ENCODE measurements at places on chromosomes 2 and 18.

DNA sequence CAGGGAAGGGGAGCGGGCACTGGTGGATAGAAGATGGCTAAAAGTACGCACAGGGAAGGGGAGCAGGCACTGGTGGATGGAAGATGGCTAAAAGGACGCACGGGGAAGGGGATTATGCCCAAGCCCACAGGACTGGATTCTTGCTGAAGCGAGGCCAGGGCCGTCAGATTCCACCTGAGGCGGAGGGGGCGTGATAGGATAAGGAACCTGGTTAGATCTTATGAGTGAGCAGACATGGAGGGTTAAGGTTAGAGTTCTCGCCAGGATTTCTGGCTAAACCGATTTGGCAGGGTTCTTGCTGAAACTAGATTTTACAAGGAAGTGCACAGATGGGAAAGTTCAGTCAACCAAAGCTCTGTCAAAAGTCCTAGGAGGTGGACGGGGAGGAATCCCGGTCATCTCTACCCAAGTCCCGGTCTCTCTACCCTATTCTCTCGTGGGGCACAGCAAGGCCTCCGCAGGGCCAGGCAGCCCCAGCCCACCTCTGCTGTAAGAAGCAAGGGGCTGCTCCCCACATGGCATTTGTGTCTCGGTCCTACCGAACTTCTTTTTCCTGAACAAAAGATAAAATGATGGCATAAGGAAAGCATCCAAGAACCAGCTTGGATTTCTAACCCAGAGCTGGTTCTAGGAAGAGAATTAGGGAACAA, 140.8 kb downstream of the PTGR3 start:
- no peak for DNase-seq

GRCh38 chr2:205115511-205115910, 566.8 kb upstream of the NRP2 start:
- no peak for DNase-seq

GRCh38 chr2:50840341-50841124, 191.4 kb downstream of the NRXN1 start:
- no peak for DNase-seq

DNA sequence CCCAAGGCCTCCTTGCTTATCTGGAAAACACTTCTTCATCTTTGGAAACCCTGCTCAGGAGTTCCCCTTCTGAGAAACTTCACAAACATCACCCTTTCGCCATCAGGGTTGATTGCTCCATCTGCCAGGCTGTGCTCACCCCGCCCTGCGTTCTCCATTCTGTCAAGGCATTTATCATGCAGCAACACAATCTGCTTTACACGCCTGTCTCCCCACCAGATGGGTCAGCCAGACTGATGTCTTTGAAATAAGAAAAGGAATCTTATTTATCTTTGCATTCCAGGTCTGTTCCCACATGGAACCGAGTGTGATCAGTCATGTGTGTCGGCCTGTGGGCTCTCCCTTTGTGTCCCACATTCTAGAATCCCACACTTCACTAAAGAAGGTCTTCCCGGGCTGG, 110.0 kb upstream of the ARL4C start:
- DNase-seq: no peak

GRCh38 chr2:47682216-47682749, 100.7 kb upstream of the MSH6 start:
- no peak for DNase-seq

GRCh38 chr2:74843899-74844298, 10.0 kb downstream of the HK2 start:
- DNase-seq: no peak

GRCh38 chr2:178143481-178143880, 31.2 kb downstream of the RBM45 start:
- no peak for DNase-seq

GRCh38 chr2:188456114-188456909, 164.6 kb downstream of the GULP1 start:
- no peak for DNase-seq

GRCh38 chr18:23235336-23235735, 100.1 kb downstream of the CABLES1 start:
- DNase-seq: no peak

DNA sequence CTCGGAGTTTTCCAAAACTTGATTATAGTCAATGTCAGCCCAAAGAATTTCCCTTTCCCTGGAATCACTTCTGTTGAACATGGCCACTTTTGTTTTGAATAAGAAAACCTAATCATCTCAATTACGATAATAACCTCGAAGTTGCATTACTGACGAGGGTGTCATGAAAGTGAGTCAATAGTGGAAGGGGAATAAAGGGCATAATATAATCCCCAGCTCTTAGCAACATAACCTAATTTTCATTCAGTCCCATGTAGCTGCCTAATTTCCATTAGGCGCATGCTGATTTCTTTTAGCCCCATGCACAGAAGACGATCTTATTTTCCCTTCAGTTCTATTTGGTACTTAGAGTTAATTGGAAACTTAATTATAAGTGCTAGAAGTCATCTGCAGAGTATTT, 51.1 kb upstream of the RAPH1 start:
- DNase-seq: no peak

DNA sequence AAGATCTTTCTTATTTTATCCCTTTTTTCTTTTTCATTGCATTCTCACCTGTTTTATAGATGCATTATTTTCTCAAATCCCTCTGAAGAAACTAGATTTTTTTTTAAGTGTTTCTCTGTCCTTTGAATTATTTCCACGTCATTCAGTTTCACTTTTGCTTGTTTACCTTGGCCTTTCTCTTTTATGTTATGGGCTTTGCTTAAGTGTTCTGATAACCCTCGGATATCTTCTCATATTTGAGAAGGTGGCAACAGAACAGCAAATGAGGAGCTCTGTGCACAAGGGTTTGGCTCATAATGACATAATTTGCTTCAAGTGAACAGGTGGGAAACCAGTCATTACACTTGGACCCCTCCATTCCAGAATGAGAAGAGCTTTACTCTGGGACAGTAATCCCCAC, 111.9 kb downstream of the C1D start:
- DNase-seq: no peak

DNA sequence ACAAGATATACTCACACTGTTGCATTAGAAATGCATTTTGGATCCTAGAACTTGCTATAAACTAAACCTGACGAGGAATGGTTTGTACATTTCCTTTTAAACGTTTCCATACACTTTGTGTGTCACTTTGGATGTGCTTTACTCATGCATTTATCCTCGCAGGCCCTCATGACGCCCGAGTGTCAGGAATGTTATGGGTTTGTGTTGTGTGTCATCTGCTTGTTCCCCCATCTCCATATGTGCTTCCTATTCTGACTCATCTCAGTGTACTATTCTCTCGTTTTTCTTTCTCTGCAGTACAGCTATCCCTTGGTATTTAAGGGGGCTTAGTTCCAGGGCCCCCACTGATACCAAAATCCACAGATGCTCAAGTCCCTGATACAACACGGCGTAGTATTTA, 121.5 kb upstream of the RASGRP3 start:
- DNase-seq: no peak

DNA sequence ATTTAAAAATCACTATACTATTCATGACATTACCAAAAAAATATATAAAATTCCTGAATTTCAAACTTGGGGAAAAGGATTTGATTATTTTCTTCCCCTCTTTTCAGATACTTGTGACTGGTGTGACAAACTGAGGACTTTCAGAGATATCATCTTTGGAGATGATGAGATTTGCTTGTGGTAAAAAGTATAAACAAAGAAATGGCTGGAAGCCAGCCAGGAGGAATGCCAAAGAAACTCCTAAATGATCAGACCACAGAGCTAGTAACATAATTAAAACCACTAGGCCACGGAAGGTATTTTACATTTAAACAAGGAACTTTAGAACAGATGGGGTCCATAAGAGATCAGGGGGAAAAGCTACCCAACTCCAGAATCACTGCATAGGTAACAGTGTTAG, 58.7 kb downstream of the PIGN start:
- no peak for DNase-seq

GRCh38 chr18:12336887-12337286, 28.8 kb downstream of the TUBB6 start:
- DNase-seq: no peak

DNA sequence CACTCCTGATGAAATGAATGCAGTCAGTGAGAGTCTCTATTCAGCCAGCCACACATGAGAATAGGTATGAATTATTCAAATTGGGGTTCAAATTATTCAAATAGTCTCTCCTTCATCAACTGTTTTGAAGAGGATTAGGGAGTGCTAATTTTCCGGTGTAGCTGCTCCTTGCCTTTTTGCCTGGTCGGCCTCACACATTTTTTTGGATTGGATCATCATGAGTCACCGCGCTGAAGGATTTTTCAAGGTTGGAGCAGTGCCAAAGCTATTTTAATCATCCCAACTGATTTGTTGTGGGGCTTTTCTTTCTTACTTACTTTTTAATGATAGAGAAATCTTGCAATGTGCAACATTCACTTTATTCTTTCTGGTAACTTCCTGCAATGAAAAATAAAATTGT, 2.4 kb upstream of the DTNA start:
- no peak for DNase-seq

- DNase-seq: no peak
Measured at GRCh38 chr18:62522178-62522503, 684 bp upstream of the ZCCHC2 start.

DNA sequence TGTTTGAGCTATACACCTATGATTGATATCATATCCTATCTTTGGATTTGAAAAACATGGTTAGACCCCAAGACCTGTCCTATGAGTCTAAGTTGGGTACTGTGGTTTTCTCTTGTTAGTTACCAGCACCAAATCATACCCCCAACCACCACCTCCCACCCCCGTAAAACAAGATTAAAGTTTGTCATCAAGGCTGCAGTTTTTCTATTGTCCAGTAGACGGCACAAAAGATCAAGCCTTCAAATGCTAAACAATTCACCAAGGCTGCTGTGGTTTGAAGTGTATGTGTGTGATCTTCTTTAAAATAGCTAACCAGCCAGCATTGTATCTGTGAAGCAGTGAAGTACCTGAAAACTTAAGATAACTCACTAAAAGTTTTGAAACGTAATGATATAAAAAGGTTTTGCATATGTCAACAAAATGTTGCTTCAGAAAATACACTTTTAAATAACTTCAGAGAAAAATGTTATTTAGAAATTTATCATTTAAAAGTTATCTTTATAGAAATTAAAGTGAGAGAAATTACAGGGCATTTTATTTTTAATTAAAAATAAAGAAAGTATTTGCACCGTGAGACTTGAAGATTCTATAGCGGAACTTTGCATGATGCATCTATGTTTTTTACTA, 5.8 kb upstream of the MEIS1 start:
- no peak for DNase-seq

- no peak for DNase-seq
Measured at GRCh38 chr2:151357359-151357758, at the start of gene TNFAIP6. TNFAIP6 (plus strand) TSS chr2:151357592; CDS start chr2:151357667, 75 bp downstream.

DNA sequence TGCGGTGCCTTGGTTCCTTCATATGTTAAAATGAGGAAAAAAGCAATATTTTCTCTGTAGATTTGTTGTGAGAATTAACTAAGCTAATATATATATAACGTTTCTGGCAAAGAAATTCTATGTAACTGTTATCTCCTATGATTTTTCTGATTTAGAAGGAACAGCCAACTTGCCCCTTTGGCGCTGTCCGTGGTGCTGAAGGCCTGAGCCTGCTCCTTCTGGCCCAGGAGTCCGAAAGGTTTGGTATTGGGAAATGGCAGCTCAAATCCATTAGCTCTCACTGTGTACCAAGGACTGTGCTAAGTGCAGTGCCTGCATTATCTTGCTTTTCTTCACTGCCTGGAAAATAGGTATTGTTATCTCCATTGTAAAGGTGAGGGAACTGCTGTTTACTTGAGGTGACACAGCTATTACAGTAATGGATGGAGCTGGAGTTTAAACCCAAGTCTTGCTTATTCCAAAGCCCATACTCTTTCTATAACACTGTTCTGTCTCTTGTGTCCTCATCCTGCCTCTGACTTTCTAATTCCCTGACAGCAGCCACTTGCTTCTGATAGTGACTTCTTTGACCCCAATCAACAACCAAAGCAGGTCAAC, 52.2 kb downstream of the C1QL2 start:
- no peak for DNase-seq

- no peak for DNase-seq
Measured at GRCh38 chr2:232183279-232183678, 195.3 kb upstream of the ALPP start.

- DNase-seq: no peak
Measured at GRCh38 chr2:43028188-43028587, 198.2 kb downstream of the ZFP36L2 start.

GRCh38 chr18:75307530-75307929, 96.9 kb downstream of the TSHZ1 start:
- no peak for DNase-seq

GRCh38 chr2:8984855-8985254, 18.6 kb downstream of the MBOAT2 start:
- no peak for DNase-seq

DNA sequence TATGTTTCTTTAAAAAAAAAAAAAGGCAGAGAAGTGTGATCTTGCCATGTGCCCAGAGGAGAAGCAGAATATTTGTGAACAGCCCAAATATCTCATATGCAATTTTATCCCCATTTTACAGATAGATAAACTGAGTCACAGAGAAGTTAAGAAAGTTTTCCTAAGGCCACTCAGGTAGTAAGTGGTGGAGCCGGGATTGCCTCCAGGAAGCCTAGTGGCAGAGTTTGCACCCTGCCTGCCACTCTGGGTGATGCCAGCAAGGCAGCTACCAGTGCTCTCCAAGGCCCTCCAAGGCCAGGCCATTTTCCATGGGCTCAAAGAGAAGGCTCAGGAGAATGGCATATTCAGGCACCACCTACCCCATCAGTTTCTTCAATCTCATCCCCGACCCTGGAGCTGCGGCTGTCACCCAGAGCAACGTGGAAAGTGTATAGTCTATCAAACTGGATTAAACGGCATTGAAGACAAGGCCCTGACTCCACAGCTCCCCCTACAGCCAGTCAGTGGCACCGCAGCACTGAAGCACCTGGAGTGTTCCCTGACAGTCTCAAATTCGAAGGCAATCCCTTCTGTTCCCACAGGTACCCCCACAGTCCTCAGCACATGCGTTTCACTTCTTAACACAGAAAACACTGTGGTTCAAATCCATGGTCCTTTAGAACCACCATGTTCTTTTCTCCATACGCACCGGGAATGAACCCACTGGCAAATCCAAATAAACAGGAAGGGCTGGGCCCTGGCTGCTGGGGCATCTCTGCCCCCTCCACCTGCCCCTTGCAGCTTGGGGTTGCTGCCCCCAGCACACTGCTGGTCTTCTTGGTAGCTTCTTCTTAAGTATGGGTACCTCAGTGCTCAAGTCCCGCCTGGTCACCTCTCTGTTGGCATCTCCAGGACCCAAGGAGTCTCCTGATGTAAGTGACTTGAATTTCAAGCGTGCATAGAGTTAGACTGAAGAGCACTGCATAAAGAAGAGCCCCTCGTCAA, 175.3 kb downstream of the INHBB start:
- DNase-seq: no peak

- no peak for DNase-seq
Measured at GRCh38 chr2:200509235-200509611, 645 bp downstream of the KCTD18 start.
